LNCaP clone FGC (cell line): ENCODE measurements at places on chromosomes 12 and 14.
A peak's percentile ranks its signal among the peaks of the same experiment; 100 is the strongest.

DNA sequence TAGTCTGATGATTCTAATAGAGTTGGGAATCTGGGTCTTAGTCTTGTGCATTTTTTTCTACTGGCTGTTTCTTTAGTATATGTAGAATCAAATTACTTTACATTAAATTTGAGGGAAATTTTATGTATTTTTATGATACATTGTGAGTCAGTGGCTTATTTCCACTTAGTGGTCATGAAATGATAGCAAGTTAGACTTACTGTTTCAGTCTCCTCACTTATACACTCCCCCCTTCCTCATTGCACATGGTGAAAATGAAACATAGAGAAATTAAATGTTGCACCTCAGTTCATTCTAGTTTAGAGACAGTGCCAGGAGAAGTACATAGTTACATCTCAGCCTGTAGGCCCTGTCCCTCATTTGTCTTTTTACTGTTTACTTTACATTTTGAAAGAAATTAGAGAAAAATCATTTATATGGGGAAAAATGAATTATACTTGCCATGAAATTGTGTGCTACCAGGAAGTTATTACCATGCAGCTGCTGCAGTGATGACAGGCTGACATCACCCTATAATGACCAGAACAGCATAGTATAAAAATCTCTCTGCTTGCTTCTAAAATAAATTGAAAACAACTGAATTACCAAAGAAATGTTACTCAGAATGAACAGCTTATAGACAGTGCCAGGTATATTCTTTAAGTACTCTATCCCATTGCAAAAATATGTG lies 113.2 kb downstream of the TRMT5 start:
- DNase-seq: no peak

DNA sequence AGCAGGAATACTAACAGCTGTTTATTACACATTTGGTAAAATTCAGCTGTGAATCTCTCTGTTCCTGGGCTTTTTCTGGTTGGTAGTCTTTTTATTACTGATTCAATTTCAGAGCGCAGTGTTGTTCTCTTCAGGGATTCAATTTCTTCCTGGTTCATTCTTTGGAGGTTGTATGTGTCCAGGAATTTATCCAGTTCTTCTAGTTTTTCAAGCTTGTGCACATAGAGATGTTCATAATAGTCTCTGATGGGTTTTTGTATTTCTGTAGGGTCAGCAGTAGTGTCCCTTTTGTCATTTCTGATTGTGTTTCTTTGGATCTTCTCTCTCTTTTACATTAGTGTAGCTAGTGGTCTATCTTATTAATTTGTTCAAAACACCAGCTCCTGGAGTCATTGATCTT lies 9.1 kb upstream of the OR6C76 start:
- no peak for DNase-seq

GRCh38 chr14:60304509-60304908 lies 55.5 kb downstream of the PPM1A start:
- DNase-seq: no peak

- DNase-seq: no peak
Measured at GRCh38 chr12:90979951-90980350, 24.8 kb downstream of the EPYC start.

DNA sequence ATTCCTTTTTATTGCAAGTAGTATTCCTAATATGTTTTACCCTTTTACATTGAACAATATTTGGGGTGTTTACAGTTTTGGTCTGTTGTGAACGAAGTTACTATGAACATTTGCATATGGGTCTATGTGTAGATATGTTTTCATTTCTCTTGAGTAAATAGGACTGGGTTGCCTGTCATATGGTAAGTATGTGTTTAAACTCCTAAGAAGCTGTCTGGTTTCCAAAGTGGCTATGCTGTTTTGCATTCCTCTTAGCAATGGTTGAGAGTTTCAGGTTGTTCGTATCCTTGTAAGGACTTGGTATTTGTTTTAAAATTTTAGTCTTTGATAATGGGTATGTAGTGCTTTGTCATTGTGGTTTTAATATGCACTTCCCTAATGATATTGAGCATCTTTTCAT lies 6.3 kb downstream of the METAP2 start:
- DNase-seq: peak; percentile 14

GRCh38 chr12:38386205-38386985 lies 69.8 kb downstream of the ALG10B start:
- no peak for DNase-seq

GRCh38 chr12:53268630-53269562 lies 797 bp downstream of the ESPL1 start:
- DNase-seq: no peak

GRCh38 chr12:29427964-29428363 lies 47.0 kb upstream of the ERGIC2 start:
- no peak for DNase-seq

DNA sequence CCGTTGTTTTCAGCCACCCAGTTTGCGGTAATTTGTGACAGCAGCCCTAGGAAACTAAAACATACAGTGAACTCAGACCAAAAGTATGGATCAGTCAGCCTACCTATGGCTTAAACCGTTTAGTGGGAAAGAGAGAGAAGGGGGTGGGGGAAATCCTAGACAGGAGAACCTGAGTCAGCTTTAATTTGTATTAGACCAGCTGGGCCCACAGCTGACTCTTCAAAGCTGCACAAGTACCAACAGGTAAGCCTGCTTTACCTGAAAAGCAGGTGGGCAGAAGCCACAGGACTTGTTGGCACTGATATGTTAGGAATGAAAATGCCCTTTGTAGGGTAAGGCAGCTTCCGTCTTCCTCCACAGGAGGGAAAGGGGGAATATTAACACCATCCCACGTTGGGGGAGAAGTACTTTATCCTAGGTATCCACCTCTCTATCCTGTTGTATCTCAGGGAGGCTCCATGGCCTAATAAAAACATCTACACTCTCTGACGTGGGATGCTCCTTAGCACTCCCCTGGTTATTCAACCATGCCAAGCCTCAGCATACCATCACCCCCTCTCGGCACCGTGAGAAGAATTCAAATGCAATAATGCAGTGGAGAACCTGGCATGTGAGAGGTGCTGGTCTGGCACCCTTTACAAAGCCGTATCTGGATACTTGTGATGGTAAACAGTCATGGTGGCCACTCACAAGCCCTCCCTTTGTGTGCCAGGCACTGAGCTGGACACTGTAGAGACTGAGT lies 70.3 kb downstream of the STON2 start:
- DNase-seq: no peak
